SK-N-MC (cell line): ENCODE measurements at places on chromosomes 11 and 22.

GRCh38 chr11:64872790-64873488 is 5.5 kb downstream of the EHD1 start:
- no peak for DNase-seq

DNA sequence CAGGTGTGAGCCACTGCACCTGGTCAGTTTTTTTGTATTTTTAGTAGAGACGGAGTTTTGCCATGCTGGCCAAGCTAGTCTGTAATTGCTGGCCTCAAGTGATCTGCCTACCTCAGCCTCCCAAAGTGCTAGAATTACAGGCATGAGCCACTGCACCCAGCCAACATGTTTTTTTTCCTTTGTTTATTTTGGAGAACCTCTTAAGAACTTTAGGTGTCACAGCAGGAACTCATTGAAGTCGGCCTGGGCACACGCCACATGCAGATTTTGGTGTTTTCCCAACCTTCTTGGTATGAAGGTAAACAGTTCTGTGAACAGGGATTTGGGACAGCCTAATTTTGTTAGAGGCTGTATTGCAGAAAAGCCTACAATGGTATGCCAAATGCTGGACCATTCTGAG is 9.4 kb downstream of the DIXDC1 start:
- DNase-seq = no peak

DNA sequence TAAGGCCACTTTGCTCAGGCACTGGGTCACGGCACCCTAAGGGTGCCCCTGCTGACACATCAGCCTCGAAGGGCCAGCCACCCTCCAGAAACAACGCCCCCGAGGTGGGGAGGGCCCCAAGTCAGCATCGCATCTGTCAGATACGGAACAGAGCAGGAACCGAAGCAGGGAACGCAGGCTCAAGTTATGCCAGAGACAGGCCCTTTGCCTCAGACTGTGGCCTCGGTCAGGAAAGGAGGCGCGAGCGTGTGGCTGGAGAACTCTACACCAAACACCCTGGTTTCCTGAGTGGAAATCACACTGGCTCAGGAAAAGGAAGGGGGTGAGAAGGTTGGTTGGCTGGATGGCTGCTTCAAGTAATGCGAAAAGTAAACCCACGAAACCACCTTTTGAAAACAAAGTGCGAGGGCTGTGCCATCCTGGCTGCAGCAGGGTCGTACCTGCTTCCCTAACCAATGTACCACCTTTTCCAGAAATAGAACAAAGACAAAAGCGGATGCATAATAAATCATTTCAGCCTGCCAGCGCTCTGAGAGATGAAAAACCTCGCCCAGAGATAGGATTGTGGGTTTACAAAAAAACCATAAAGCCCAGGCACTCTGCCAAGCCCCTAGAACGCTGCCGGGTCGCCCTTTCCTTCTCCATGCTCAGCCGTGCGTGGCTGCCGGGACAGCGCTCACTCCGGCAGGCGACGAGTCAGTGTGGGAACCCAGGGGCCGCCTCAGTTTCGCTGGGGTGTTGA is 38.6 kb downstream of the TRMU start:
- DNase-seq = peak; percentile 10

GRCh38 chr11:35426351-35426750 is 7.0 kb upstream of the SLC1A2 start:
- DNase-seq = no peak

- DNase-seq = no peak
These were observed 2.5 kb downstream of the CHORDC1 start for GRCh38 chr11:90220391-90220790.

DNA sequence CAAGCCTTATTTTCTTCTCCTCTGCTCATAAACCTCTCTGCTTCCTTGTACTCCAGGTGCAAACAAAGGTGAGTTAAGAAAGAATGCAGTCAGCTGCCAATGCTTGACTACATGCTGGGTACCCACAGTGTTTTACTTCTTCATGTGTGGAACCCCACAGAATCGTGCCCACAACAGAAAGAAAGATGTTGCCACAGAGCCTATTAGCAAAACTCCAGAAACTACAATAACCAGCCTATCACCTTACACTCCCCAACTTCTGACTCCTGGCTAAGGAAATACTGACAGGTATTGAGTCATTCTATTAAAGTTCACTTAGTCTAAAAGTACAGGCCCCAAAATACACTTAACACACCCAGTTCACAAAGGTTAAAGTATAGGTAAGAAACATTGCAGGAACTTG is 56.9 kb upstream of the CCDC89 start:
- DNase-seq = no peak

- DNase-seq = no peak
These were observed 289.1 kb downstream of the TBC1D22A start for GRCh38 chr22:47051441-47052071.

DNA sequence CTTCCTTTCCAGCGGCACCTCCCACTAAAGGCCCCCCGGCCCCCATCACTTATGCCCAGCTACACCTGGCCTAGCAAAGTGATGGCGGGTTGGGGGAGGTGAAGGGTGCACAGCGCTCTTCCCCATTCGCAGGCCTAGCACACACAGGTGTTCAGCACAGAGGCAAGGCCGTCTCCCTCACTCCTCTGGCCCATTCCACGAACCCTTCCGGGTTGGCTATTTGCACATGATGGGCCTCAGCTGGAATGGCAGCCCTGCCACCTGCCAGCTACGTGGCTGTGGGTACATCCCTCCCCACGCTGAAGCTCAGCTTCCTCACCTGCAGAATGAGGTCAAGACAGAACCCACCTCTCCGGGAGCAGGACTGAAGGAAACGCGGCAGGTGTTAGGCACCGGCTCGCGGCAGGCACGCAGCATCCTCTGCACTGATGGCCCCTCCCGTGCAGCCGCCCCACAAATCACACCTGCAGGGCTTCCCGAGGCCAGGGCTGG is 4.8 kb downstream of the KIAA0930 start:
- no peak for DNase-seq

GRCh38 chr11:127226949-127227348 is 226.4 kb upstream of the KIRREL3 start:
- no peak for DNase-seq

GRCh38 chr22:38947321-38948140 is 9.9 kb upstream of the APOBEC3A start:
- DNase-seq = no peak

GRCh38 chr11:82978422-82979099 is 77.0 kb downstream of the DDIAS start:
- no peak for DNase-seq

DNA sequence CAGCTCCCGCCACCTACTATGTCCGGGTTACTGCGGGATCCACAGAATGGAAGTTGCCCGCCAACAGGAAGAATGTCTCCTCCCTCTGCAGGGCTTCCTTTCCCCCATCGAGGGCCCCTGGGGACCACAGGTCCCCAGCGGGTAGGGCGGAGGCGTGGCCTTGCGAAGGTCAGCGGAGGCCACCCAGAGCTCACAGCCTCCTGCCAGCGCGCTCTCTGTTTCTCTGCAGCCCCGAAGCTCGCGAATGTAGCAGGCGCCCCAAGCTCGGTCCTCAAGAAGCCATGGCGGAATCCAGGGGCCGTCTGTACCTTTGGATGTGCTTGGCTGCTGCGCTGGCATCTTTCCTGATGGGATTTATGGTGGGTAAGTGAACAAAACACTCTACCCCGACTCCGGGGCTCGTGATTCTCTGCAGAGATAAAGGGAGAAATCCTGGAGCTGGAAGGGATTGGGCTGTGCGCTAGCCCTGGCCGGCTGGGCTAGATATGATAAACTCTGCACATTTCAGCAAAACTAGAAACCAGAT is at the start of gene NAALAD2:
Gene NAALAD2, plus strand, starts transcription at position 186 of the 526 bp plus-strand sequence. Its CDS starts 96 bp downstream, at position 282.
- DNase-seq = no peak

- DNase-seq = no peak
These were observed 3.1 kb upstream of the ADORA2A start for GRCh38 chr22:24424001-24424900.

GRCh38 chr11:65112546-65113360 is 1.1 kb downstream of the TM7SF2 start:
- DNase-seq = no peak

- no peak for DNase-seq
These were observed 470.5 kb downstream of the ETS1 start for GRCh38 chr11:128116885-128117284.

DNA sequence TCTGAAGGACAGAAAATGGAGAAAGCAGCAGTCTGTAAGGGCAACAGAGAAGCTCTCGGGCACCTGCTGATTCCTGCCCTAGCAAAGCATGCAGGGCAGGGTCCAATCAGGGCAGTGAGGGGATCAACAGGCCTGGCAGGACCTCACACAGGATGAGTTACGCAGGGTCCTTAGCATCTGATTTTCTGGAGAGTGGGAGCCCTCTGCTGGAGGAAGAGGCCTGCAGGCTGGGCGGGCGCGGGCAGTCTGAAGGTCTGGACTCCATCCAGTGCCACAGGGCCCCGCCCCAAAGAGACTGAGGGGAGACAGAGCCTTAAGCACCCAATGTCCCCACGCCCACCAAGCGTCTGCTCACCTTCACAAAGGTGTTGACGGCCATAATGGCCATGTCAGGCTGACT is 28.9 kb downstream of the AP1B1 start:
- no peak for DNase-seq

DNA sequence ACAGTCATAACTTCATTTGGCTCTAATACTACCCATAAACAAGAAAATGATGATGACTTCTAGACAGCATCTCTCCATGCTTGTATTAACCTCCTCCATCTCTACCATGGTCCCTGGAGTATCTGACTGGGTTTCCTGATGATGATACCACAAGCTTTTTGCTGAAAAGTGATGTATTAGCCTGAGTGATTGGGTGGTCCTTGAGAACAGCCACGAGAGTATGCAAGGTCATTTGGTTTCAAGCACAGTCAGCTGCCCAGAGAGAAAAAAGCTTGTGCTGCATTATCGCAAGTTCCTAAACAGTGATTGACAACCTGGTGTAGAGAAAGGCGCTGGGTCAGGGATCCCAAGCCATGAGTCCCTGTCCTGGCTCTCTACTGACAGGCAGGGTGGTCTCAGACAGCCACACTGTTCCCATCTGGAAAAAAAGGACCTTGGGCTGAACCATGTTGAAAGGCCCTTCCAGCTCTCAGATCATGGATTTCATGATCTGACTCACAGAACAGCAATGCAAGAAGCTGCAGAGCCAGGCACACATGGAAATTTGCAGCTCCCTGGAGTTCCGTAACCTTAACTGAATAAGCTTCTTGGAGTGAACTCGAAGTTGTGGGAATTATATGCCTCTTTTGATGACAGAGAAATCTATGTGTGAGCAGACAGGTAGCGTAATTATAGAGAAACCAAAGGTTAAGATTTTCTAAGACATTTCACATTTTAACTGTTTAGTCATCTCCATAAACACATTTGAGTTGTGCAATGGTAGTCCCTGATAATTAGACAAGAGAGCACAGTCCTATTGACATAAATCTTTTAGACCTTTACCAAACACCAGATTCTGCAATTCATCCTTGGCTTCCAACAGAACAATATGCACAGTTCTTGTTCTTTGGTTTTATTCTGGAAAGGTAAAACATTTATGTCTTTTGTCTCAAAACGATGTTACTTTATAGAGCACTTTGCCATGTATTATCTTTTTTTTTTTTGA is 54.1 kb upstream of the UBASH3B start:
- DNase-seq = no peak

DNA sequence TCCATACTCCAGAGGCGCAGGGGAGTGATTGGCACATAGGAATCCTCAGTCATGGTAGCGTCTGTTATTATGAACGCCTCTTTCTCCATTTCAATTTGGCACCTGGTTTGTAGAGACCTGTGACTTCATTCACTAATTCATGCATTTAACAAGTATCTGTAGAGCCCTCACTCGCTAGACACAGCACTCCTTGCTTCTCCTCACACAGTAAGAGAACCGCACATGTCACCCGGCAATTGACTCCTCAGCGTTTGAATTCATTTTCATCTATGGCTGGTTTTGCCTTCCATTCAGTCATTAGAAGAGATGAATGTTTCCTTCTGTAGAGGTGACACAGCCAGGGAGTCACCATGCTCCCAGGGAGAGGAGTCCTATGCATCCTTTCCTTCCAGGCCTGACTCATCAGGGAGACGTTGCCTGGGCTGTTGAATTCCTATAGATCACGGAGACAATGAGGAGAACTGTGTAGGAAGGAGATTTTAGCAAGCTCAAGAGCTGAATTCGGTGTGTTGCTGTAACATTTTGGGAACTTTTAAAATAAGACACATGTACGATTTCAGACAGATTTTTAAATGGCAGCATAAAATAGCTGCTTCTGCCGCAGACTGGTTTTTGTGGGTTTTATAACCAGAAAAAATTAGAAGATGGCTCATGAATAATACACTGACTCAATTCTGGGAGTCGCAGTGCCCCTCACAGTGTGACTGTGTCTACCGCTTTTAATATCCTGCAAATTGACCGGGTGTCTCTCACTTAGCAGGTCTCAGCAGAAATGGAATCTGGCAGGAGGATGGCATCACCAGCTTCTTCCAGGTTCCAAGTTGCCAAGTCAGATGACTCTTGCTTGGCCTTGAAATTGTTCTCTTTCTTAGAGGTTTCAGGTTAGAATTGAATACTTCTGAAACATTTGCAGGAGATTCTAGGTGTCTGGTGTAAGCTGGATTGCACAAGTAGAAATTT is 44.4 kb upstream of the CLMP start:
- no peak for DNase-seq

GRCh38 chr11:68816251-68816776 is 25.4 kb downstream of the CPT1A start:
- no peak for DNase-seq

DNA sequence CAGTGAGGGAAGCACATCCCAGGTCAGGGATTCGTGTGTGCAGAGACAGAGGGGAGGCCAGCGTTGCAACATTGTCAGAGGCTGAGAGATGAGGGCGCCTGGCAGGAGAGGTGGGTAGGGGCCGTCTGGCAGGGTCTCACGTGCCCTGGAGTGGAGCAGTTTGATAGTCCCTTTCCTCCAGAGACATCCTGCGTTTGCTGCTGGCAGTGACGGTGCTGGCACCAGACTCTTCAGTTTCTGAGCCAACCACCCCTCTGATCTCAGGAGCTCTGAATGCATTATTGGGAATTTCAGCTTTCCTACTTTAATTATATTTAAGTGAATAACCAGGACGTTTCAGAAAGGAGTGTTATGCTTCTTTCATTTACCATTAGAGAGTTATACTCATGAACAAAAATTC is 136.5 kb downstream of the WNT7B start:
- no peak for DNase-seq

DNA sequence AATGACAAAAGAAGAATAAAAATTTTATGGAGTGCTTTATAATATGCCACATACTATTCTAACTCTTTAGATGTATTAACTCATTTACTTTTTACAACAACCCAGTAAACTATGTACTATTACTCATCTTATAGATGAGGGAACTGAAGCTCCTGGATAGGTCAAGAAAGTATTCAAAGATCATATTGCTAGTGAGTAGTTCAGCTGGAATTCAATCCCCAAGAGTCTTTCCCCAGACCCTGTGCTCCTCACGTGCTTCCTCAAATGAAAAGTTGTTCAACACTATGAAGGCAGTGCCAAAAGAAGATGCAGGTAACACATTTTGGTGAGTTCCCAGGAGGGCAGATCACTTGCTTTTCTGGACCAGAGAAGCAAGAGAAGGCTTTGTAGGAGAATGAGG is 46.8 kb downstream of the BTG4 start:
- DNase-seq = no peak

DNA sequence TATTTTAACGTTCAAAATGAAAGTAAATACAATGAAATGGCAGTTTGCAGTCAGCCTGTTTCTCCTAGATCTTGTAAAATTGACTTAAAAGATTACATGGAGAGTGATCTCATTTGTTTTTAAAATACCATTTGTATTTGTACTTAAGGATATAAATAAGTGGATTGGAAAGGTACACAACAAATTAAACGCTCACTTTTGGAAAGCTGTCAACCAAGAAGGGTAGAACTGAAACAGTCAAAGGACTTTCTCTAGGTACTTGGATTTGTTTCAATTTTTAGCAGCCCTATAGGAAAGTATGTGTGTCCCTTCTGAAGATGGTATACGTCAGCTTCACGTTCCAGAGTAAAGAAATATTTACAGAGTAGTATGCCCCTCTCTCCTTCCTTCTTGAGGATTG is 7.3 kb downstream of the TBRG1 start:
- no peak for DNase-seq
